ENCODE measurements at places on chromosomes 4 and X.

DNA sequence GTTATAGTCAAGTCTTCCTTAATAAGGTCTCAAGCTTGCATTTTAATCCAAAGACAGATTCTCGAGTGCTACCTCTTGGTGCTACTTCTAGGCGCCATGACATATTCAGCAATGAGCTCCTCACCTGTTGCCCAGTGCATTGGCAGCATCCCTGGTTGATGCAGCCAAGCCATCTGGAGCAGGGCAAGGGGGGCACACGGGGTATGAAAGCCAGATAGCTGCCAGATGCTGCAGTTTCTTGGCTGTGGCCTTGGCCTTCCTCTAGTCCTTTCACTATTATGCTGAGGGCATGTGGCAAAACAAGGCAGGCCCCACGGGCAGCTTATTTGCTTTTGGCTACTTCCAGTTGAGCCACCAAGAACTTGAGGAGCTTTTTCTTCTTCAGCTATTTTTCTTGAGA, 168.6 kb upstream of the PGRMC2 start:
- no peak for DNase-seq

- no peak for DNase-seq
These were observed 980.9 kb upstream of the DIAPH2 start for GRCh38 chrX:95703696-95704095.

GRCh38 chr4:100042235-100042634, 92.2 kb upstream of the H2AZ1 start:
- DNase-seq: no peak

GRCh38 chr4:32226204-32226603, 1506.0 kb downstream of the PCDH7 start:
- DNase-seq: no peak

DNA sequence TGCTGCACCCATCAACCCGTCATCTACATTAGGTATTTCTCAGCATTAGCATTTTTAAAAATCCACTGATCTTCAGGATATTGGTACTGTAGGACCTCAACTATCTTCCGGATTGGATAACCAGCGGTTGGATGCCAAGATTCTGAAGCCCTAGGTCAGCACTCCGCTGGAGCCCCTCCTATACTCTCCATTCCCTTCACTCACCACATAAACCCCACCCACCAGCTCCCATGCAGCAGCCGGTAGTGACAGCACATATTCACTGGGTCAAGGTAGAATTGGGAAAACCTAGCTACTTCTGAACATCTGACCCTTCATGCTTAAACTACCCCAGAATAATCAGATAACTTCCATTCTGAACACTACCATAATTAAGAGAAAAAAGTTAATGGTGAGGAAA, 134.9 kb downstream of the CORIN start:
- no peak for DNase-seq

DNA sequence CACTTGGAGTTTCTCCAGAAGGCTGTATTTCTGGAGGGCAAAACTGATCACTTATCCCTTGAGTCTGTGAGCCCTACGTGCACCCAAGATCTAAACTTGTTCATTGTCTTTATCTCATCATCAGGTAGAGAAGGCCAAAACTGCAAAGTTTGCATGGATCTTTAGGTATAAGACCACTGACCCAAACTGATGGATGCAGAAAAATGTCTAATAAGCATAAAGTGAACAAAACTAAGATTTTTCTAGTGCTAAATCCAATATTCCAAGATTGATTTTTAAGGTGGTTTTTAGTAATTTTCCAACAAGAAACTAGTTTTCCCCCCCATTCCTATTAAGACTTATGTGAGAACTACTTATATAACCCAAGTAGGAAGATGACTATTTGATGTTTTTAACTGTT, 2.0 kb downstream of the TMSB15A start:
- DNase-seq: no peak

DNA sequence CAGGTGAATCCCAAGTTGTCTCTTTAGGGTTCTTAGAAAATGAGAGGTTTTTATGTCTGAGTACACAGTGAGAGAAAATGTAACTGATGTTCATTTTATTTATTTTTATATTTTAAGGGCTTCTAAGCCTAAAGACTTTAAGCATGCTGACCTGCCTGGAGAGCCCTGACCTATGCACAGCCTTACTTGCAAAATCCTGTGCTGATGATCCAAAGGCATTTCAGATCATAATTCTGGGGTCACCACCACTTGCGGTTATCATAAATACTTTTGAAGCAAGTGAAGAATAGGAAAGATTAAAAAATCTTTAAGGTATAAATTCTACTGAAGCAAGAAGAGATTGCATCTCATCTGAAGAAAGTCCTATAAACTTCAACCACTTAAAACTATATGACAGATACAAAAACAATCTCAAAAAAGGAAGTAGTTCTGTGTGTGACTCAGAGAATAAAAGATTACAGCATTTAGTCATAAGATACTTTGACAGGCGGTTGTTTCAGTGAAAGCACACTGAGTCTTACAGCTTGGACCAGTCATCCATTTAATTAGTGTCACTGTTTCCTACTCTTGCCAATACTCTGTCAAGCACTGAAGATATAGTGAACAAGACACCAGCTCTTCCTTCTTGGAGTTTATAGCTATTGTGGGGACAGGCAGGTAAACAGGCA, 245.2 kb upstream of the DIPK2B start:
- no peak for DNase-seq

DNA sequence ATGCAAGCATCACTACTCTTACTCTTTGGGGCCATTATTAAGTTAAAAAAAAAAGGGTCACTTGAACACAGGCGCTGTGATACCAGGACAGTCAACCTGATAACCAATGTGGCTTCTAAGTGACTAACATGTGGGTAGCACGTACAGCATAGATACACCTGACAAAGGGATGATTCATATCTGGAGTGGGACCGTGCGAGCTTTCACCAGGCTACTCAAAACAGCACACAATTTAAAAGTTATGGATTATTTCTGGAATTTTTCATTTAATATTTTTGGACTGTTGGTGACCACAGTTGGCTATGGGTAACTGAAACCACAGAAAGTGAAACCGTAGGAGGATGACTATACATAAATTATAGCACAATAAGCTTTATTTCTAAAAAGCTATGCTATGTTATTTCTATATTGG, 113.8 kb upstream of the STIM2 start:
- no peak for DNase-seq

GRCh38 chr4:168877511-168878491, 132.3 kb downstream of the CBR4 start:
- DNase-seq: no peak

DNA sequence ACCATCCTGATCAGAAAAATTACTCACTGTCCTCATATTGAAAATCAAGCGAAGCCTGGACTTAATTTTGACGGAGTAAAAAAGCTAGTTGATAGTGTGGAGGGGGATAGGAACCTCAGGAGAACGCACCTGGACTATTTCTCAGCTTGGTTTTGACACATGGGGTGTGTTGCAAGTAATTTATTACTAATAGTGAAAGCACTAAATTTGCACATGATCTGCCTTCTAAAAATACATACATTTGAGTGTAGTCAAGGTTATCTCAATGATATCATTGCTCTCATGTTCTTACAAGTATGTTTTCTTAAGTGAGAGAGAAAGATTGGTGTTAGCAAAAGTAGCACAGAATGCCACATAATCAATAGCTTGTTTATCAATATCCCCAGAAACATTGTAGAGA, 29.5 kb downstream of the LRIT3 start:
- DNase-seq: no peak

DNA sequence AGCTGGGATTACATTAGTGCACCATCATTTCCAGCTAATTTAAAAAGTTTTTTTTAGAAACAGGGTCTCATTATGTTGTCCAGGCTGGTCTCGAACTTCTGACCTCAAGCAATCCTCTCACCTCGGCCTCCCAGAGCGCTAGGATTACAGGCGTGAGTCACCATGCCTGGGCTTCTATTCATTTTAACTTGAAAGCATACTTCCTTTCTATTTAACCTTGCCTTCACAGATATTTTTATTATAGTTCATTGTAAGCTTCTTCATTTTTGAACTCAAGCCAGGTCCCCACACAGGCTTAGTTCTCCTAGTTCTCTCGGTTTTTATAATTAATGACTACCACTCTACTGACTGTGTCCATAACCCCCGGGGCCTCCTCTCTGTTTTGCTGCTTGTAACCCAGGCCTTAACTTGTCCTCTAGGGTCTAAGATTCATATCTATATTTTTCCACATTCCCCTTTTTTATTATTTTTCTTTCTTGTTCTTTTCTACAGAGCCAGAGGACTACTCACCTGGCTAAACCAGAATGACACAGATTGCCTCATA, 50.7 kb downstream of the SNX12 start:
- DNase-seq: no peak

DNA sequence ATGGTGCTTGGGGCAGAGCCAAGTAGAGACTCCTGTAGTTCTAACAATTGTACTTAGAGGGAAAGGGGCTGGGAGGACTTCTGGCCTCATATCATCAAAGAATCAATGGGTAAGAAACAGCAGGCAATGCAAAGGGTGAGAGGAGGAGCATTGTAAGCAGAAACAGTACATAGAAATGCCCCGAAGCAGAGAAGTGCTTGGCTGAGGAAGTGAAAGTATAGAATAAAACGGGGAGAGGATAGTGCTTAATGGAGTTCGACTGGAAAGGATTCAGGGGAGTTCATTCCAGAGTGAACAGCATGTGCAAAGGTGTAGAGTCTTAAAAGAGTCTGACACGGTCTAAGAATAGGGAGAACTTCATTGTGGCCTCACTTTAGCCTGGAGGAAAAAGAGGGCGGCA, 103.0 kb downstream of the SYNPO2 start:
- no peak for DNase-seq

- no peak for DNase-seq
These were observed 44.2 kb downstream of the RHOH start for GRCh38 chr4:40241026-40241425.

DNA sequence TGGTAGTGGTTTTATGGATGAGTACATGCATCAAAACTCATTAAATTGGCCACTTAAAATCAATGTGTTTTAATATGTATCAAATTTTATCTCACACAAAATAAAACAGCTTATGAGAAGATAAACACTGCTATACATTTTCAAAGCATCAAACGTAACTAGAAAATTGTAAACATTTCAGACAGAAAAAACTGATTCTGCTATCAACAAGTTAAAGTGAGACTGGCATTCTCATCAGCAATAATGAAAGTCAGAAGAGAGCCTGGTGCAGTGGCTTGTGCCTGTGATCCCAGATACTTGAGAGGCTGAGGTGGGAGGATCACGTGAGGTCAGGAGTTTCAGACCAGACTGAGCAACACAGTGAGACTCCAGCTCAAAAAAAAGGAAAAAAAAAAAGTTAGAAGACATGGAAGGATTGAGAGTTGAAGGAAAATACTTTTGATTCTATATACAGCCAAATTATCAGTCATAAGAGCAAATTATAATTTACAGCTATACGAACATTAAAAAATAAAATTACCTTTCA, 2.9 kb downstream of the TBCK start:
- DNase-seq: no peak

GRCh38 chr4:150215601-150216000, 137.4 kb downstream of the DCLK2 start:
- DNase-seq: peak; percentile 79

- DNase-seq: no peak
These were observed 6.7 kb downstream of the ELF4 start for GRCh38 chrX:130103605-130104004.

- DNase-seq: no peak
These were observed 185.1 kb upstream of the DIPK2B start for GRCh38 chrX:45385757-45386156.
